ENCODE measurements at places on chromosomes 2 and 18.

DNA sequence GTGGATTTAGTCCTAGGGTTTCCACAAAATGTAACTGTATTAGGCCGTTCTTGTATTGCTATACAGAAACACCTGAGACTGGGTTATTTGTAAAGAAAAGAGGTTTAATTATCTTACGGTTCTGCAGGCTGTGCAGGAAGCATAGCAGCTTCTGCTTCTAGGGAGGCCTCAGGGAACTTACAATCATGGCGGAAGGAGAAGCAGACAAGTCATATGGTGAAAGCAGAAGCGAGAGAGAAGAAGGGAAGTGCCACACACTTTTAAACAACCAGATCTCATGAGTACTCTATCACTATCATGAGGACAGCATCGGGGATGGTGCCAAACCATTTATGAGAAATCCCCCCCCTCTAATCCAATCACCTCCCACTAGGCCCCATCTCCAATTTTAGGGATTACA is 9.5 kb upstream of the CCDC68 start:
- DNase-seq: no peak

DNA sequence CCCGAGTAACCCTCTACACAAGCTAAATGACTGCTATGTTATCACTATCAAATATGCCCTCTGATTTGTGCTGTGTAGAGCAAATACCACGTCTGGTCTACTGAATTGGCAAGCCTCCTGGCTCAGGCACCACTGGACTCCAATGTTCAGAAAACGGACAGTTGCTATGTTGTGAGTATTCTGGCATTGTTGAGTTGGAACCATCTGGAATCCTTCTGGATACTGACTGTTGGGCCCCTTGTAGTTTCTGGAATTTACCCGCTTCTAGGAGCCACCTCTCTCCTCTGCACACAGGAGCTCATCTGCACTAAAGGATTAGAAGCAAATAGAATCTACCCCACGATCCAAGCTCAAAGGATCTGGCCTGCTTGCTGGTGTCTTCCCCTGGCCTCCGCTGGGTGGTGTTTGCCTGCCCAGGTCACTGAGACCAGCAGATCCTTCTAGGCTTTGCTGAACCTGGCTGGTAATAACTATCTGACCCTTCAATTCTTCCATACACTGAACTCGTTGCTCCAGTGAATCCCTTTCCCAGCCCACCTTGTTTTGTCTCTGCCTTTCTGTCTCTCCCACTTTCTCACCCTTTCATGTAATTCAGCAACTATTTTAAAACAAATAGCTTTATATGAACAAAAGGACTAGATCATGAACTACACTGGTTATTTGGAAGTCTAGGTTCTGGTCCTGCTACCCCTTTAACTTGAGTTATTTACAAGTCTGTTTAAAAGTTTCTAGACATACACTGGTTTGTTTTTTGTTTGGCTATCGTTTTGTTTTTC is 2.1 kb upstream of the HAAO start:
- DNase-seq: no peak

DNA sequence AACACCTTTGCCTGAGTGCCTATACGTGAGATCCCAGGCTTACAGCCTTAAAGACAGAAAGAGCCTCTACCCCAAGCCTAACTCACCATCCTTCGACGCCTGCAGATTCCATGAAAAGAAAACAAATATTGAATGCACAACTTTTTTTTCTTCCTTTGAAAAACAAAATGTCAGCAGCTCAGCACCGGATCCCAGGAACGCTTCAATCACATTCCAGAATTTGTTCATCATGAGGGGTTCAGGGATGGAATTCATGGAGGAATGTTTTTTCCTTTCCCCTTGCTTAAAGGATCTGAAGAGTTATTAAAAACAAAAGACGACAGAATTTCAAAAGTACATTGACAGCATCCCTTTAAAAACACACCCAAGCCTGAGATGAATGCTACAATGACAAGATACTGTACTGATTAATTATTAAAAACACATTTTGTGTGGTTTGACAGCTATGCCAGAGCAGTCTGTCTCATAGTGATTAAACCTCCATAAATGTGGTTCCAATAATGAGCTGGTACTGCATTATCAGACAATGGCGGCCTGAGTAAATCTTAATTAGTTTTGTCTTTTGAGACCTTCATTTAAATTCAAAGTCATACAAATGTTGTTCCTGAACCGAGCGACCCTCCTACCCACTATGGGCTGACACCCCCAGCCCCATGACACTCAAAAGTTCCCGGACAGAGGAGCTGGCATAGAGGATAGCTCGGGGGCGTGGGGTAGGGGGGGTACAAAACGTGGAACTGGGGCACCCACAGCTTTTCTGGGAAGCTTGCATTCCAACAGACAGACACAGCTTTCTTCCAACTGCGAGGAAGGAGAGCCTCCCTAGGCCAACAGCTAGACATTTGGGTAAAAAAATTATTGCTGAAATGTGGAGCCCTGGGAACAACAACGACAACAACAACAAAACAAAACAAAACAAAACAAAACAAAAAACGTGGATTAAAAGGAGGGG is 227.5 kb downstream of the TTC32 start:
- no peak for DNase-seq

GRCh38 chr2:224101820-224102630 is 62.9 kb upstream of the SERPINE2 start:
- DNase-seq: no peak

GRCh38 chr2:12227941-12228608 is 481.6 kb downstream of the LPIN1 start:
- DNase-seq: no peak

- no peak for DNase-seq
Observed at GRCh38 chr18:62556397-62556796, 33.6 kb downstream of the ZCCHC2 start.

GRCh38 chr18:24674200-24674599 is 213.8 kb downstream of the HRH4 start:
- DNase-seq: no peak

GRCh38 chr2:236402033-236402790 is 138.0 kb upstream of the ASB18 start:
- no peak for DNase-seq

GRCh38 chr18:70181015-70181414 is 24.5 kb downstream of the RTTN start:
- DNase-seq: no peak

- DNase-seq: no peak
Observed at GRCh38 chr2:196955036-196955435, 28.5 kb upstream of the PGAP1 start.

- DNase-seq: no peak
Observed at GRCh38 chr2:7825591-7826312, 856.1 kb upstream of the ID2 start.

- DNase-seq: no peak
Observed at GRCh38 chr2:127506510-127506909, 19.8 kb downstream of the IWS1 start.

DNA sequence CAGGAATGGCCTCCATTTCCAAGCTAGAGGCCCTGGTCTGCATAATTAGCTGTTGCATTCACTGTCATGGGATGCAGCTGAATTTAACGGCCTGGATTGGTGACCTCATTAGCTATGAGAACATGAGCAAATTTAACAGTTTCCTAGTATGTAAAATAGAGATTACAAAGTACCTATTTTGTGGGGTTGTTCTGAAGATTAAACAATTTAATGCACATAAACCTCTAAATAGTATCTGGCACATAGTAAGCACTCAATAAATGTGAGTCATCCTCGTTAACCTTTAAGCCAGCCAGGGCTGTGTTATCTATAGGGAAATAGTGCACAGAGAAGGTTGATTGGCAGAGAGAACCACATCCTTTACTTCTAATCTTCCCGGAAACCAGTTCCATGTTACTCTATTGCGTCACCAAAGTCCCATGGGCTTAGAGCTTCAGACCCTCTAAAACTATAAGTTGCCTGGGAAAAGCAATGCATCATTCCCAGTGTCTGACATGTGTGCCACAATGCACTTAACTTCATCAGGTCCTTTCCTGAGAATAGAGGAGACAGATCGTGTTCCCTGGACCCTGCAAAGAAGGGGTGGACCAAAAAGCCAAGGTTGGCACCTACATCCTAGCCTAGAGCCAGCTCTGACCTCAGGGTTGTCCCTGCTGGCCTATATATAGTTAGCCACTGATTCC is 196.5 kb downstream of the LNPK start:
- no peak for DNase-seq

- no peak for DNase-seq
Observed at GRCh38 chr2:20241973-20242726, 17.2 kb upstream of the SDC1 start.

- no peak for DNase-seq
Observed at GRCh38 chr2:42725657-42726056, 38.3 kb downstream of the OXER1 start.

- DNase-seq: no peak
Observed at GRCh38 chr2:196431957-196432356, 207.6 kb upstream of the CCDC150 start.

DNA sequence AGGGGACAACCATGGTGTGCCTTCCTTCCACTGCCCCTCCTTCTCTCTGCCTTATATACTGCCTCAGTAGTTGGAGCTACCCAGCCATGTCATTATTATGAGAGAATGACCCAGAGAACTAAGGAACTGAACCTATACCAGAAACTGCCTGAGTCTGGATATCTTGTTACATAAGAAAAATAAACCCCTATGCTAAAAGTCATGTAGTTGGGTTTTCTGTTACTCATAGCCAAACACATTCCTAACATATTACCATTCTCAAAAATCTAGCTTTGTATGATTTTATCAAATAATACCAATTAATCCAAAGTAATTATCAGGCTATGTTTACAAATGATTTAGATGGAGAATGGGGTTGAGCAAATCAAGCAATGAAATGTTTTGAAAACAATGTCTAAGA is 15.0 kb upstream of the KLF7 start:
- no peak for DNase-seq

- no peak for DNase-seq
Observed at GRCh38 chr2:130762910-130763385, 7.6 kb downstream of the AMER3 start.

DNA sequence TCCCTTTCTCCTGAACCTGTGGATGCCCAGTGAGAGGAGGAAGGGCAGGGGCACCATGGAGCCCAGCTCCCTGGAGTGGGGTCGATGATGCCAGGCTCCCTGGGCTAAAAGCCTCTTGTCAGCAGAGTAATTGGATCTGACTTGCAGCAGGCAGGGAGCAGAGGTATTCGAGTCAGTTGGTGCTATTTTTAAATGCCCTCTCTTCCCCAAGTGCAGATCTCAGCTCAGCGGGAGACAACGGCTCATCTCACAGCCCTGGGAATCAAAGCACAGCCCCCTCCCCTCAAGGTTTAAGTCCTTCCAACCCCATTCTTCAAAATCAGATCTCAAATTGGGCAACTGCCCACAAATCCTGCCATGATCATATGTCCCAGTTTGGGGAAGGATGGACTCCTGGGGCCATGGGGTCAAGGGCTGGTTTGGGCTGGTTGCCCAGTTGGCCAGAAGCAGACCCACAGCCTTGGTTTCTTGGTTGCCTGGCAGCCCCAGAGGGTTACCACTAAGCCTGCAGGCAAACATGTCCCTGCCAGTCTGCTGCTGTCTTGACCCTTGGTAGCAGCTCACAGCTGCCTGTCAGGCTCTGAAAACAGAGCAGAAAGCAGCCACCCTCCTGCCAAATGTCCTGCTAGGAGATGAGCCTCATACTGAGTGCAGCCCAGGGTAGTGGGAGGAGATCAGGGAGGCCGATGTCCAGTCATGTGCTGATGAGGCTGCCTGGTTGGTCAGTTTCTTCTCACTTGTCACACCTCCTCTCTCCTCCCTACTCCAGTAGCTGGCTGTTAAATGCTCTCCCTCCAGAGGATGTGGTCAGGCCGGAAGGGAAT is 244.9 kb downstream of the LOXHD1 start:
- DNase-seq: peak; percentile 58
